Lung (tissue), 17 donors: ENCODE measurements at places on chromosomes 13 and 19. TPM values are rescaled to one million over a fixed set of nuclear protein-coding genes. Genes with fewer than 3 reads are reported as not detected.

GRCh38 chr13:54433493-54434206 is 1405.0 kb downstream of the OLFM4 start:
- H3K4me3 ChIP-seq = no peak overlapping the region
- DNase-seq = peak; percentile 23
- H3K27me3 ChIP-seq = no peaks in the 10 kb centered on the region
- no peak overlapping the region for H3K27ac ChIP-seq
- H3K36me3 ChIP-seq = no peaks in the 10 kb centered on the region
- H3K4me1 ChIP-seq = no peaks in the 10 kb centered on the region

DNA sequence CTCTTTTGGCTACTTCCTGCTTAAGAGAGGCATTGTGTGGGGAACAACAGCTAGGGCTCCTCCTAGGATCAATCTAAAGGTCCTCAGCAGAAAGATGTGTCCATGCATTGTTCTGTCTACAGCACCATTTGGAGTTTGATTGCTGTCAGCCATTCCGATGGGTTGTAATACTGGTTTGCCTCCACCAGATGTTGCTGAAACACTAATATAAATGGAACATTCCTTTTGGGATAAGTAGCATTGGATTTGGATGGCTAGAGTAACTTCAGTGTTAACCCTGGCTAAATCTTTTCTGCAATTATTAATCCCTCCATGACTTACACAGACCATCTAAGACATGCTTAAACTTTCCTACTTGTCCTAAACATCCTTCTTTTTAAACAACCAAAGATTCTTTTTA is 104.2 kb downstream of the TDRD3 start:
- no peak overlapping the region for H3K4me3 ChIP-seq
- H3K27me3 ChIP-seq = no peaks in the 10 kb centered on the region
- no peaks in the 10 kb centered on the region for H3K4me1 ChIP-seq
- no peak overlapping the region for H3K27ac ChIP-seq
- H3K36me3 ChIP-seq = peaks cover 56% of the 10 kb centered on the region

DNA sequence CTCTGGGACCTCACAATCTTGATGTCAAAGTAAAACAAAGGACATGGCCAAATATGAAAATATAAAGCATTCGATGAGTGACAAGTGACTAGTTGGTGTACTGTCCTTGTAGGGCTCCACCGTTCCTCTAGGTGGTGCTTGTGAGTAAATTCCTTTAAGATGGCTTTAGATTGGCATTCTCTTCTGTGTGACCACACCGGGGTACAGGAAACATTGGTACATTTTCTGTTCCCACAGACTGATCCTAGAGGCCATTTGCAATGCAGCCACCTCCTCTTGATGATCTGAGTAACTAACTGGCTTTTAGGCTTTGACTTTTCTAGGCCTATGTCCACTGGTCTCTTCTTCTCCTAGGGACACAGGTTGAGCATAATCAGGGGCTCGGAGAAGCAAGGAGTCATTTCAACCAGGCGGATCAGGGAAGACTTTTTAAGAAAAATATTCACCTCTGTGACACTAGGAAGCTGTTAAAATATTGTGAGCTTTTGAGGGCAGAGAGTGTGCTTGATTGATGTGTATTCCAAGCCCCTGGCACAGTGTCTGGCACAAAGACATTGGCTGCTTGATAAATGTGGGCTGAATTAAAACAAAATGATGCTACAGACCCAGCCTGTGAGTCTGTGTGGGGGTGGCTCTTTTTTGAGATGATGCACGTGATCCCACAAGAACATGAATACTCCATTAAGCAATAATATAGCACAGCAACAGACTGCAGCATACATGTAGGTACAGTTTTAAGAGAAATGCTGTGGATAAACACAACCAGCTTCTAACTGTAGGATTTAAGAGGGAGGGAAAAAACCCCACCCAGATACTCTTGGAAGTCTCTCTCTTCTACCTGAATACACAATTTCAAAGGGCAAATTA is 21.0 kb downstream of the EPSTI1 start:
- peaks cover 3% of the 10 kb centered on the region for H3K36me3 ChIP-seq
- peak; percentile 39 for DNase-seq
- H3K4me3 ChIP-seq = no peak overlapping the region

- H3K4me3 ChIP-seq = no peak overlapping the region
- H3K4me1 ChIP-seq = no peaks in the 10 kb centered on the region
- DNase-seq = no peak
- H3K36me3 ChIP-seq = no peaks in the 10 kb centered on the region
- H3K27me3 ChIP-seq = no peaks in the 10 kb centered on the region
Measured at GRCh38 chr13:64069892-64070291, 2654.2 kb upstream of the PCDH20 start.

DNA sequence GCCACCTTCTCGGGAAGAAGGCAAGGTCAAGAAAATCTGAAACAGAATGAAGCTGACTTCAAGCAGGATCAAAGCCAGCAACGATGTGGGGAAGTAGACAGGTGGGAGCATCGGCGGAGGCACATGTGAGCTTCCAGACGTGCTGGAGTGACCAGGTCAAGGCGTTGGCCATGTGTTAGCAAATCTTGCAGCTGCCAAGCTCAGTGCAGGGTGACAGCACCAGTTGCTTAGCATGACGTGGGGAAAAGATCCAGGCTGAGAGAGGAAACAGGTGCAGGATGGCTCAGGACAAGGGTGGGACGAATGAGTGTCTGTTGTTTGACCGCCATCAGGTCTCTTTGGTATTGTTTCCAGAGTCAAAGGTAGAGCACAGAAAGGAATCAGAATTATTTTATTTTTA is 92.3 kb downstream of the TNFSF13B start:
- no peaks in the 10 kb centered on the region for H3K27me3 ChIP-seq
- no peak overlapping the region for H3K4me3 ChIP-seq
- no peak overlapping the region for H3K27ac ChIP-seq
- no peak for DNase-seq
- H3K4me1 ChIP-seq = no peaks in the 10 kb centered on the region
- no peaks in the 10 kb centered on the region for H3K36me3 ChIP-seq

- H3K4me3 ChIP-seq = no peak overlapping the region
- no peaks in the 10 kb centered on the region for H3K36me3 ChIP-seq
- H3K4me1 ChIP-seq = peaks cover 13% of the 10 kb centered on the region
- DNase-seq = peak; percentile 13
Measured at GRCh38 chr19:50488389-50489194, 11.9 kb upstream of the GARIN5A start.

DNA sequence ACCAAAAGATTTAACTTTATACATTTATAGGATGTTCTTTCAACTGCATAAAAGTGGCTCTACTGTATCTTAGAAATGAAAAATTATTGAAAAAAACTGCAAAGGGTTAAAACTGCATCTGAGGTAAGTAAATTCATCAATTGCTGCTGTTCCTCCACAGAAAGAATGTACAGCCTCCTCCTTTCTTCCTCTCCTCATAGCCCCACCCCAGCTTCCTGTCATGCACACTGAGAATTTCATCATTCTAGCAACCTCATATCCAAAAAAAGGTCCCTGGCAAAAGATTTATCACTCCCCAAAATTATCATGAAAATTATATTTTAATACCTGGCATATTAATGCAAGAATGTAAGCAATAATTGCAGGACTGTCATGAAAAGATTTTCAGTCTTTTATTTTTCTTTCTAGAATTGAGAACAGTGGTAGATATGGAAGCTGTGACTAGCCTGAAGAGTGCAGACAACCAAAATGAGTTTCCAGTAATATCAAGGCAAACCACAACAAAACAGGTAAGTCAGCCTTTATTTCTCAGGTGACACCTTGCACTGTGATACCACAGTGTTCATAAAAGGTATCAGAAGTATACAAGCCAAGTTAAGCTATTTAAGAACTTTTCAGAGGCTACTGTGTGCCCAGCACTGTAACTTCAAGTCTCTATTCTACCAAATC is 110.8 kb downstream of the SUCLA2 start:
- H3K4me3 ChIP-seq = no peak overlapping the region
- H3K27ac ChIP-seq = no peak overlapping the region
- no peaks in the 10 kb centered on the region for H3K27me3 ChIP-seq
- H3K4me1 ChIP-seq = peaks cover 2% of the 10 kb centered on the region

DNA sequence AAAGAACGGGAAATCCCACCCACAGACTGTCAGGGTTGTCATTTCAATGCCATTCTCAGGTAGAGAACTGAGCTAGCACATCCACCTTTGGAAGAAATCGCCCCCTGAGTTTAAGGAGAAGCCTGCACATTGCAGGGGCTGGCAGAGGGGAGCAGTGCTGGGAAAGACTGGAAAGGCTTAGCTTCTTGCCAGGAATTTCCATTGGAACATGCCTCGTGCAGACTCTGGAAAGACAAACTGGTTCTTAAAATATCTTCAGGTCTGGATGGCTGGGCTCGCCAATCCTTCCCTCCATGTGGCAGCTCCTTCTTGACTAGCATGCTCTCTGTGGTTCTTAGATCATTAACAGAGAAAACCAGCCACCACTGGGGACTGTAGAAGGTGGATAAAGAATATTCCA is 414.1 kb downstream of the TSHZ3 start:
- H3K4me1 ChIP-seq = no peaks in the 10 kb centered on the region
- no peak overlapping the region for H3K4me3 ChIP-seq
- no peak for DNase-seq
- no peaks in the 10 kb centered on the region for H3K27me3 ChIP-seq

- H3K4me1 ChIP-seq = peaks cover 1% of the 10 kb centered on the region
- H3K36me3 ChIP-seq = no peaks in the 10 kb centered on the region
- no peaks in the 10 kb centered on the region for H3K27me3 ChIP-seq
- H3K4me3 ChIP-seq = no peak overlapping the region
Measured at GRCh38 chr19:6672693-6673290, 2.8 kb upstream of the TNFSF14 start.

GRCh38 chr19:48588670-48589401 is 17.7 kb upstream of the SPACA4 start:
- H3K36me3 ChIP-seq = no peaks in the 10 kb centered on the region
- no peak overlapping the region for H3K4me3 ChIP-seq
- H3K27ac ChIP-seq = no peak overlapping the region
- DNase-seq = peak; percentile 84

DNA sequence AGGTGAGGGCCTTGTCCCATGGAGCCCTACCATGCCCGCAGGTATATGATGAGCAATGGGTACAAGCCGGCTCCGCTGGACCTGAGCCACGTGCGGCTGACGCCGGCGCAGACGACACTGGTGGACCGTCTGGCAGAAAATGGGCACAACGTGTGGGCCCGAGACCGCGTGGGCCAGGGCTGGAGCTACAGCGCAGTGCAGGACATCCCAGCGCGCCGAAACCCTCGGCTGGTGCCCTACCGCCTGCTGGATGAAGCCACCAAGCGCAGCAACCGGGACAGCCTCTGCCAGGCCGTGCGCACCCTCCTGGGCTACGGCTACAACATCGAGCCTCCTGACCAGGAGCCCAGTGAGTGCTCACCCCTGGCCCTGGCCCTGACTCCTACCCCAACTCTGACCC is 32.6 kb downstream of the RYR1 start:
- H3K4me1 ChIP-seq = no peaks in the 10 kb centered on the region
- no peaks in the 10 kb centered on the region for H3K27me3 ChIP-seq
- no peak overlapping the region for H3K4me3 ChIP-seq

GRCh38 chr13:73179650-73180274 is 121.0 kb downstream of the KLF5 start:
- H3K27ac ChIP-seq = no peak overlapping the region
- H3K4me3 ChIP-seq = no peak overlapping the region
- H3K27me3 ChIP-seq = no peaks in the 10 kb centered on the region
- no peaks in the 10 kb centered on the region for H3K36me3 ChIP-seq
- no peaks in the 10 kb centered on the region for H3K4me1 ChIP-seq

DNA sequence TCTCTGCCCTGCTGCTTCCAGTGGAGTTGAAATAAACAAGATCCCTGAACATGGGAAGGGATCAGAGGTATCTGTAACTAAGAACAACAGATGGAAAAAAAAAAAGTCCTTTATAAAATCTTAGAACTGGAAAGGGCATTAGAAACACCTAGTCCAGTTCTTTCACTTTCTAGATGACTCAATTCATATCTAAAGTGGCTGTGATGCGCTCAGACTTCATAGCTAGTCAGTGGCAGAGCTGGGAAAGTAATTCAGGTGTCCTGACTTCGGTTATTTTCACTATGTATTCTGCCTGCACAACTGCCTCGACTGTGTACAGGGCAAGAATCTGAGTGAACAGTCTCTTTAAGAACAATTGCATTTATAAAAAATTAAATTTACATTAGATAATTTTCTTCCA is 151.8 kb upstream of the TMTC4 start:
- H3K27me3 ChIP-seq = no peaks in the 10 kb centered on the region
- H3K4me3 ChIP-seq = no peak overlapping the region
- H3K36me3 ChIP-seq = no peaks in the 10 kb centered on the region
- no peaks in the 10 kb centered on the region for H3K4me1 ChIP-seq

DNA sequence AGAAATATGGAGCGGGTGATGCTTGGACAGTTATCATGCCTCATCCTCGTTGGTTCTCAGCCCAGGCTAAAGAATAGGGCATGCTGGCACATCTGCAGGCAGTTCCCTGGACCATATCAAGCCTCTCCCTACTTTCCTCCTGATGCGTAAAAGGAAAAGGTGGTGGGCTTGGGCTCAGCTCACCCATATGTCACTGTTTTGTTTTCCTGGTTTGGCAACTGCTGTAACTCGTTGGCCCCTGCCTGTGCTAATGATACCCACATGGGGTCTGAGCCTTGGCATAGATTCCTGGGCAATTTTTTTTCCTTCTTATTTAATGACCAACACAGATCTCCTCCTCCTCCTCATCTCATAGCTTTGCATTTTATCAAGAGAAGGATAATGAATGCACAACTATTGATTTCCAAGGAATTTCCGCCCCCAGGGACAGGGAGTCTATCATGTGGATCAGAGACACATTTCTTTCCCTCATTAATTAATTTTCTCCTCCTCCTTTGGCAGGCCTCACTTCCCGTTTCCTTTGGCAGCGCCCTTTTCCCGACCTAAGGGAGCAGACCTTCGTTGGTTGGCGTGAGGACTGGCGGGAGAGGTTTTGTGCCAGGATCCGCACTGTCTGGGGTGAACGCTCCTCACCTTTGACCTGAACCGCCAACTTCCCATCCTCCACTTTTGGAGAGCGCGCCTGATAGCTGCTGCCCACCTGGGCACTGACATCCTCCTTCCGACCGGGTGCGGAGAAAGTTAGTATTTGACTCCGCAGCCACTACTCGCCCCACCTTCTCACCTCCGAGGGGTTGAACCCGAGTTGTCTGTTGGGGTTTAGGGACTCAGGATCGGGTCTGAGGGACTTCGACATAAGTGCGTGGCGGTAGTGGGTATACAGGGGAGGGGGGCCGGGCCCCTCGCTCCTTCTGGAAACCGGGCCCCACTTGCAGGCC is 3.4 kb upstream of the POU4F1 start:
- H3K27ac ChIP-seq = no peak overlapping the region
- no peak overlapping the region for H3K4me3 ChIP-seq
- no peaks in the 10 kb centered on the region for H3K36me3 ChIP-seq
- peaks cover 41% of the 10 kb centered on the region for H3K4me1 ChIP-seq
- DNase-seq = no peak
- peaks cover 84% of the 10 kb centered on the region for H3K27me3 ChIP-seq

- H3K4me3 ChIP-seq = no peak overlapping the region
- H3K27me3 ChIP-seq = no peaks in the 10 kb centered on the region
- peak; percentile 37 for DNase-seq
- H3K4me1 ChIP-seq = no peaks in the 10 kb centered on the region
- no peak overlapping the region for H3K27ac ChIP-seq
Measured at GRCh38 chr13:55199134-55199533, 1941.6 kb upstream of the PRR20A start.

GRCh38 chr19:21740559-21740958 is 26.8 kb downstream of the ZNF100 start:
- no peak overlapping the region for H3K4me3 ChIP-seq
- H3K36me3 ChIP-seq = peaks cover 28% of the 10 kb centered on the region
- no peak for DNase-seq
- H3K27me3 ChIP-seq = no peaks in the 10 kb centered on the region

The TNNT1 gene
- 4.1 TPM for total RNA-seq

The SEMA6B gene
- total RNA-seq = 3.2 TPM

The IGLON5 gene
- total RNA-seq = 0.43 TPM

The KLK2 gene
- total RNA-seq = not detected

The ZNF433 gene
- 26.5 TPM for total RNA-seq

The IQCN gene
- total RNA-seq = 5.5 TPM

The SOX21 gene
- total RNA-seq = 0.46 TPM
